ENCODE measurements at places on chromosomes 7 and 10.

GRCh38 chr7:112001091-112001826, 204.9 kb downstream of the DOCK4 start:
- DNase-seq = no peak

DNA sequence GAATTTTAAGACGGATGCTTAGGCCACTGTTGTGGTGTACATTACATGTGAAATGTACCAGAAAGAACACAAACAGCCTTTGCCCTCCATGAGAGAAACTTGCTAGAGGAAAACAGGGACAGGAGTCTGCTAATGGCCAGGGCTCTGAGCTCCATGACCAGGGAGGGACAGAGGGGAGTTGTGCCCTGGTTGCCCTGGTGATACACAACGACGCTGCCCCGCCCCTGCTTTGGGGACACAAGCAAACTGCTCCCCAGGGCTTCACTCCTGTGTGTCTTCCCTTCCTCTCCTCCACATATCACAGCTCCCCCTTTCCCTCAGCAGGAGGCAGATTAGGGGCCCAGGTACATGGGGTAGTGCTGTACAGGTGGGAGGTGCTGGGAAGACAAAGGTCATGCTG, 36.2 kb downstream of the AMPH start:
- DNase-seq = no peak

DNA sequence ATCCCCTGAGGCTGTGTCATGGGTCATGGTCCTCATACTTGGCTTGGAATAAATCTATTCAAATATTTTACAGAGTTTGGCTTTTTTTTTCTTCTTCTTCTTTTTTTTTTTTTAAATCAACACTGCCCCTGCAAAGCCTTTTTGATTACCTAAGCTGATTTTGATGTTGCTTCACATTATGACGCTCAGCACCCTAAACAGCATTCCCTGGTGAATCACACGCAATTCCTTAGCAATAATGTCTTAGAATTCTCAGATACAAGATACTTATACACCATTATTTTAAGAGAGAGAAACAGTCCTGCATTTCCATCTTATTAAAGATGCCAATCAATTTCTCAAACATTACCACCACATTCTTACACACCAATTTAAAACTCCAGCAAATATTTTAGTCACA, 323.7 kb upstream of the IGFBP3 start:
- DNase-seq = no peak

GRCh38 chr10:17101257-17101909, 28.2 kb downstream of the CUBN start:
- DNase-seq = no peak

GRCh38 chr7:17722798-17723197, 217.5 kb downstream of the SNX13 start:
- DNase-seq = no peak

DNA sequence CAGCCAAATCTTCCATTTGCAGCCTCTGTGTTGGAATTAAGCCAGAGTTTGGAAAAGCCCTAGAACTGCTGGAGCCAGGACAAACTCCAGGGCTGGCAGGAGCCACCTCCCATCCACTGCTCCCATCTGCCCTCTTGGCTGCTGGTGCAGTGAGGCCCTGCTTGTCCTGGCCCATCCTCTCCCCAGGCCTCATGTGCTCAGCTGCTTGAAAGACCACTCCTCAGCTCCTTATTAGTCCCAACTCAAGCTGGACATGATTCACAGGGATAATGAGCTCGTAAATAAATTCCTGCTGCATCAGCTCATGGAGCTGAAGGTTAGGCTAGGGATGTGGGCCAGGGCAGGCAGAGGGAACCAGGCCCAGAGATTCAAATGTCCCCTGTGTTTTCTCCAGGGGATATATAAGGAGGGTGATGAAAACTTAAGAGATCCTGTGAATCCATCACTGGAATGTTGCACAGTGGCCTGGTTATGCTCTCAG, 282.8 kb downstream of the RPS24 start:
- no peak for DNase-seq

GRCh38 chr7:22255342-22255741, 101.6 kb downstream of the RAPGEF5 start:
- no peak for DNase-seq

- DNase-seq = no peak
Observed at GRCh38 chr10:75773813-75774782, 342.7 kb downstream of the LRMDA start.

DNA sequence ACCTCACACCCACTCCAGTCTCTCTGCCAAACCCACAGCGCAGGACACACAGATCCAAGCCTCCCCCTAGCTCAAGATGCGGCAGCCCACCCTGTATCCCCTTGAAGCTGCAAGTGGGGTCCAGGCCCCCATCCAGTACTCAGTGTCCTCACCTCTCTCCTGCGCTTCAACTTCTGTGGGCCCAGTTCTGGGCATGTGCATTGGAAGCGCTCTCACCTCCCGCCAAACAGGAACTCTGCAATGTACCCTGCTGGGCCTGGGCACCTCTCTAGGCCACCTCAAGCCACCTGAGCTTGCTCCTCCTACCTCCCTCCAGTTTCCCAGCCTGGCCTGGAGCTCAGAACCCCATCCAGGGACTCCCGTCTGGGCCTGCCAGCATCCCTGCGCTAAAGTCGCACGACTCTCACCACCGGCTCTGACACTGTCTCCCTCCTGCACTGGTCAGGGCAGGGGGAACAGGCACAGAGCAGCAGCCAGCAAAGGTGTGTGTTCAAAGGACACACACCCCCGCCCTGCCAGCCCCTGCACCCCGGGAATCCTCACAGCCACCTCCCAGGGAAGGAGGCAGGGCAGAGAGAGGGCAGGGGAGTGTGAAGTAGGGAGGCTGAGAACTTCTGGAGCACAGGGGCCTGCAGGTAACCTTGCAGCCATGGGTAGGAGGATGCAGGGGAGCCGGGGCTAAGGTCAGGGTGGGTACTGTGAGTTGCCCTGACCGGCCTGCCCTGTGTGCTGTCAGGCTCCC, 51.7 kb upstream of the MSMB start:
- DNase-seq = no peak

DNA sequence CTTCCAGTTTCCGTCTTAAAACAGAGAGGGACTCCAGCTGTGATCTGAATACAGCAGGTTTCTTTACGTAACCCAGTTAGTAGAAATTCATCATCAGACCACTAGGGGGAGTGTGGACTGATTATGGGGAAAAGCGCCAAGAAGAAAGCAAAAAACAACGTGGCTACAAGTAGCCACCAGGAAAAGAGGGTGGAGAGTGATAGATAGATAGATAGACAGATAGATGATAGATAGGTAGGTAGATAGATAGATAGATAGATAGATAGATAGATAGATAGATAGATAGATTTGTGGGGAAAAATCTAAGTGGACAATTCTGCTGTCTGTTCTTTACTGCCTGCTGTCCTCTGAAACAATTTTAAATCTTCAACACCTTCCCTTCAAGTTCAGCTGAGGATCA, 12.7 kb upstream of the AKR1B10 start:
- peak; percentile 30 for DNase-seq

All from GM18507 (cell line).